ENCODE measurements at places on chromosomes 16 and 17.

DNA sequence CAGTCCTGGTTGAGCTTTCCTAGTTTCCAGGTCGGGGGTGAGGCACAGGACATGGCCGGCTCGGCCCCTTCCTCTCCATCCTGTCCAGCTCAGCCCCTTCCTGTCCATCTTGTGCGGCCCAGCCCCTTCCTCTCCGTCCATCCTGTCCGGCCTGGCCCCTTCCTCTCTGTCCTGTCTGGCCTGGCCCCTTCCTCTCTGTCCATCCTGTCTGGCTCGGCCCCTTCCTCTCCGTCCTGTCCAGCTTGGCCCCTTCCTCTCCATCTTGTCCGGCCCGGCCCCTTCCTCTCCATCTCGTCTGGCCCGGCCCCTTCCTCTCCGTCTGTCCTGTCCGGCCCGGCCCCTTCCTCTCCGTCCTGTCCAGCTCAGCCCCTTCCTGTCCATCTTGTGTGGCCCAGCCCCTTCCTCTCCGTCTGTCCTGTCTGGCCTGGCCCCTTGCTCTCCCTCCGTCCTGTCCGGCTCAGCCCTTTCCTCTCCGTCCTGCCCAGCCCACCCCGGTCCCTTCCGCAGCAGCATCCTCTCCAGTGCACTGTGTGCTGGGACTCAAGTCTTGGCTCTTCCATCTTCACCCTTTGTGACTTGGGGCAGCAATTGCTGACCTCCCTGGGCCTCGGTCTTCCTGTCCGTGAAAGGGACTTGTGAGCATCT is 5.5 kb upstream of the ZNF750 start:
- peak; percentile 90 for DNase-seq

DNA sequence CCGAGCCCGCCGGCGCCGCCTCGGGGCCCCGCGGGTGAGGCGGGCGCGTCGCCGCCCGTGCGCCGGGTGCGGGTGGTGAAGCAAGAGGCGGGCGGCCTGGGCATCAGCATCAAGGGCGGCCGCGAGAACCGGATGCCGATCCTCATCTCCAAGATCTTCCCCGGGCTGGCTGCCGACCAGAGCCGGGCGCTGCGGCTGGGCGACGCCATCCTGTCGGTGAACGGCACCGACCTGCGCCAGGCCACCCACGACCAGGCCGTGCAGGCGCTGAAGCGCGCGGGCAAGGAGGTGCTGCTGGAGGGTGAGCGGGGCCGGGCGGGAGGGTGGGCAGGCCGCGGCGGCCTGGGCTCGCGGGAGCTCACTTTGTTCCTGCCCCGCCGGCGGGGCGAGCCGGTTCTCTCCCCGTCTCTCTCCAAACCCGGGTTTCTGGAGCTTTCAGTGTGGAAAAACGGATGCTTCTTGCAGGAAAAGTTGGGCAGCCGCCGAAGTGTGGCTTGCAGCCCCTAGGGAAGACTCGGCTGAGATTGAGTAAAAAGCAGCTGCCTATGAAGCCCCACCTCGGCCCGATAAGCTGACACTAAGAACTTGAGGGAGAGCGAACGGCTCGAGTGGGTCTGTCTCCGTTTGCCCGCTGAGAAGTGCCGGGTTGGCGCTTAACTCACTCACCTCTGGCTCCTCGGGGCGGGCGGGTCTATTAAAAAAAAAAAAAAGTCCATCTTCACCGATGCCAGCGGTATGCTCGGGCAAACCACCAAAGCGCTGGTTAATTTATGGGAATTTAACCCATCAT is 677 bp downstream of the SNTB2 start:
- peak; percentile 62 for DNase-seq

- no peak for DNase-seq
These were observed 5.9 kb downstream of the DUS2 start for GRCh38 chr16:68028996-68029395.

- DNase-seq, result peak; percentile 76
These were observed 25.4 kb downstream of the RTN4RL1 start for GRCh38 chr17:1999557-2000251.

DNA sequence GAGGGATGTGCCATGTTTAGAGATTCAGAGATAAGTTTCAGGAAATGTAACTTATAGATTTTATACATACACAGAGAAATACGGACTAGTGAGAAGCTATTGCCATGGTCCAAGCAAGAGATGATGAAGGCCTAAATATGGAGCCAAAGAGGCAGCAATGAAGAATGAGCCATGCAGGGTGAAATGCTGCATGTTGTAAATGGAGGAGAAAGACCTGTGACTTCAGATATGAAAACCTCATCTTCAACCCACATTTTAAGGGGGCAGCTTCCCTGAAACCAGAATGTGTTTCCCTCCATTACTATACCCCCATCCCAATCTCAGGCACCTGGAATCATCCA is 2.9 kb downstream of the CCL2 start:
- DNase-seq, result no peak

DNA sequence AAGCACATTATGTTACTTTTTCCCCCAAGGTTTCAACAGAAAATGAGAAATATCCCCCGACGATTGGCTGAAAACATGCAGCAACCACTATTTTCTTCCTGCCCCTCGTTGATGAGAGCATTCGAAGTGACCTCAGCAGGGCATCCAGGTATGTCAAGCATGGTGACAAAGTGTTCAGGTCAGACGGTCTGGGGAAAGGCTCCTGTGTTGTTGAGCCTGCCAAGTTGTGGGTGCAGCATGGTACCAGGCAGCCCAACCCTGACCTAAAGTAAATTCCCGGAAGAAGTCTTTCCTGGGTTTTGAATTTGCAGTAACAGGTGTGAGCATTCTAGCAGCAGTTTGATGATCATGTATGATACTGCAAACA is 51.7 kb upstream of the SEC14L1 start:
- DNase-seq, result no peak

- no peak for DNase-seq
These were observed 2283.8 kb downstream of the TP53TG3F start for GRCh38 chr16:35743101-35743692.

GRCh38 chr16:14321542-14321941 is 250.4 kb downstream of the MRTFB start:
- peak; percentile 80 for DNase-seq

GRCh38 chr17:42438600-42439567 is 15.8 kb upstream of the CAVIN1 start:
- no peak for DNase-seq

DNA sequence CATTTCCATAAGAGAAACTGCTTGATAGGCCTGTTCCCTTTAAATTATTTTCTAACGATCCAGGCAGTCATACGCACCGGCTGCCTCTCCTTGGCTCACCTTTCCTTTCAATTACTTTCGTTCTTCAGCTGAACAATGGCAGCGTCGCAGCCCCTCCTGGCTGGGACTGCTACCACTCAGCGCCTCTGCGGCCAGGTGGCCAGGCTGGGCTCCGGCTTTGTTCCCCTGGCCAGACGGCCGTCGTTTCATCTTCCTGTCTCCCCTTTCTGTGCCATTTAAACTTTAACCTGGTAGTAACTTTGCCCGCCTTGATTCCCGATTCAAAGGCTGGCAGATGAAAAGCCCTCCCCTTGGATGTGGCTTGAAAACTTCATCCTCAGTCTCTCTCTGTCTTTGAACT is 79.0 kb downstream of the C16orf78 start:
- DNase-seq, result no peak

DNA sequence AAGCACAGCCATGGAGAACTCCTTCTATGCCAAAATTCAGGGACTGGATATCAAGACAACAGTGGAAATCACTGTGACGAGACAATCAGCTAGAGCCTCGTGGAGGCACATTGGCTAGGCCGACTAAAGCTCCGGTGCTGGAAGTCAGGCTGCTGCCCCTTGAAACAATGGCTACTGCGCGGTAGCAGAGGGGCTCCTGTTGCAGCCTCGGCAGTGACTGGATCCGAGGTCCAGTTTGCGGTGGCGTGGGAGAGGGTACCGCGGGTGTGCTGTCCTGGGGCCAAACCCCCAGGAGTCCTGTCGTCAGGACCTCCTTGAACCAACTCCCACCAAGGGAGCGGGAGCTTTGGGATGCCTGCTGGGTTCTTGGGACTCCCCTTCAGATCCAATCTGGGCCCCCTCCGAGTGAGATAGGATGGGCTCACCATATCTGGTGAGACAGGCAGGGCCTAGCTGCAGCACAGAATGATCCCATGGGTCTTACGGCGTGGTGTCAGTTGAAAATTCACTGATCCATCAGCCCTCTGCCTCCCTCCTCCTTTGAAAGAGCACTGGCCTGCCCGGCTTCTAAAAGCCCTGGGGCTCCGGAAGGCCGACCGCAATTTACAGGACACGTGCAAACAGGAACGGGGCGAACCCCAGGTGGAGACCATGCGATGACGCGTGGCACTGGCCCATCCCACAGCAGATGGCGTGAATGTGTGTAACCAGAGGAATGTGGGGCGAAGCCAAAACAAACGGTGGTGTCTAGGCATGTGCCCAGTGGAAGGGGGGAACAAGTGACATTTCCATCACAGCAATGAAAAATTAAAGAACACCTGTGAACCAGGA is 15.8 kb upstream of the KCNJ18 start:
- no peak for DNase-seq

GRCh38 chr16:55008836-55009510 is 78.3 kb downstream of the IRX5 start:
- DNase-seq, result no peak

DNA sequence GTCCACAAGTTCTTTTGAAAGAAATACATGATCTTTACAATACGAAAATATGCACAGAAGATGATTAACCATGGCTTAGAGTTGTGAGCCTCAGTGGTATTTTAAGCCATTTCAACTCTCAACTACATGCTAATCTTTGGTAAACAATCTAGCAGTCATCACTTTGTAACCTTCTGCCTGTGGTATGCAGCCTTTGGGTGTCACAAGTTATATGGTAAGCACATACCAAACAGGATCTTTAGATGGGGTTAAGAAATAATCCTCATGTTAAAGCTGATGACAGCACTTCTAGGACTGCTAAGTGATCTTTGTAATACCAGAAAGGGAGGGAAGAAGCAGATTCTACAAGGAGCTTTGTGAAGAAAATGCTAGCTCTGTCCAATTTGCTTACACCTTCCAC is 74.3 kb downstream of the CA4 start:
- no peak for DNase-seq

- no peak for DNase-seq
These were observed 740 bp downstream of the AATF start for GRCh38 chr17:36949461-36949927.

DNA sequence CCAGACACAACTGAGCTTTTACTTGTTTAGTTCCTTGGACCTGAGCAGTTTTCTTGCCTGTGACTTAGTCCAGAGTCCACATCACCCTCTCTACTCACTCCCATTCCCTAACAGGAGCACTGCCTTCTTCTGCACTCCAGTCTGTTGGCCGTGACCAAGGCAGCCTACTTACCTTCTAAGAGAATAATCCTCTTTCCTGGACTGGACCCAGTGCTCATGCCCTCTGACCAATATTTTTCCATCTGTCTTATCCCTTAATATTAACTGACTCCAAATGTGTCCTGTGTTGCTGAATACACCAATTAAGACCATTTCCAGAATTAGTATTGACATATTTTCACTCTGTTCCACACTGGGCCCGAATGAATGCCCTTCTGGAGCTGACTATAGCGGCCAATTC is 681.0 kb upstream of the KIF2B start:
- DNase-seq, result no peak

DNA sequence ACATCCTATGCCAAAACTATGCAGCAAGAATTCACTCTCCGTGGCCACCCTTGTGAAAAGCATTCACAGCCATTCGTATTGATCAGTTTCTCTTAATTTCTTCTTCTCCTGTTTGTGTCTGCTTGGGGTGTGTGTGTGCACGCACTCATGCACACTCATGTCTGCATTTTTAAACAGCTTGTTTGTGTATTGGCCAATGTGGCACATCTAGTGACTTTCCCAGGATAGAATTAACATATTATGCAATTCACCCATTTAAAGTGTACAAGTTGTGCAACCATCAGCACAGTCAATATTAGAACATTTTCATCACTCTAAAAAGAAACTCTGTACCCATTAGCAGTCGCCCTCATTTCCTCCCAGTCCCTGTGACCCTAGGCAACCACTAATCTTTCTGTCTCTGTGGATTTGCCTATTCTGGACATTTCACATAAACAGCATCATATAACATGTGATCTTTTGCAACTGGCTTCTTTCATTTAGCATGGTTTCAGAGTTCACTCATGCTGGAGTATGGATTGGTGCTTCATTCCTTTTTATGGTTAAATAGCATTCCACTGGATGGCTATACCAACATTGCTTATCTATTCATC is 20.1 kb downstream of the IRX3 start:
- DNase-seq, result no peak

DNA sequence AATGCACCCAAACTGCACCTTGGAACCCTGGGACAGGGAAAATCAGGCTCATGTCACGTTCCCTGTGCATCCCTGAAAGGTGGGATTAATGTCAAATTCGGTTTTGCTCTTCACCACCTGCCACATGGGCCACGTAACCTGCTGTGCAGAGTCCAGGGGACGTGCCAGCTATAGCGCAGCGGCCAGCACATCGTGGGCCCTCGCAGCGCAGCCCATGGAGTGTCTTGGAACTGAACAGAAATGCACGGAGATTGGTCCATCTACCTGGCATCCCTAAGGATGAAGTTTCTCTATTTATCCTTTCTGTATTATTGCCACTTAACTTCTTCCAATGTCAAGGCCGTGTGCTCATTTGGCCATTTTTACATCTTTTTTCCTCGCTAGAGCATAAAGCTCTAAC is 68.1 kb upstream of the TRAP1 start:
- no peak for DNase-seq

DNA sequence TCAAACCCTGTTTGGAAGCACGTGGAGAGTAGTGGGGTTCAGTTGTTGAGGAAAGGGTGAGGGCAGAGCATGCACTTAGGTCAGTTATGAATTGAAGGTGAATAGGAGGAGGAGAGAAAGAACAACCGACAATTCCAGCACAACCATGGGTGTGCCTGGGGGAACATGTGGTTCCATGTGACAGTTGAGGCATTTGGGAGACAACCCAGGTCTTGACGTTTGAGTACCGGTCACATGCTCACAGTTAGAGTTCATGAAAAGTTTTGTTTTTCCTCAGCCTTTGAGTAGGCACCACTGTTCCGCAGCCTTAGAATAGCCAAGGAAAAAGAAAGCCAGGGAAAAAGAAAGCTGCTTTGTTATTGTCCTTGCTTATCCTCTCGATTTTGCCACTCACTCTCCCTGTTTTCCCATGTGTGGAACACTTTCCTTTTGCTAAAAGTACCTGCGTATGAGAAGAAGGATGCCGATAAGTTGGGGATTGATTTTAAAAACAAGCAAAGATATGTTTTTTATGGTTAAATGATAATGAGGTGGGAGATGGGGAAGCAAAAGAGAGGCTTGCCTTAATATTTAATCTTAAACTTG is 25.6 kb upstream of the ABCC11 start:
- no peak for DNase-seq

- DNase-seq, result peak; percentile 89
These were observed 5.0 kb upstream of the SPATA20 start for GRCh38 chr17:50541716-50542688.

- peak; percentile 42 for DNase-seq
These were observed 137.2 kb upstream of the RPH3AL start for GRCh38 chr17:489758-490329.

Measured in heart left ventricle (tissue), 16 donors.